Mucosa of gallbladder (tissue), 1 donor: ENCODE measurements at places on chromosomes 4 and X. TPM values are rescaled to one million over a fixed set of nuclear protein-coding genes. Genes with fewer than 3 reads are reported as not detected.

Gene SSX2B
- total RNA-seq = 0.26 TPM

Gene LRCH2
- 3.9 TPM for total RNA-seq

Gene SMIM10
- total RNA-seq = 4.1 TPM

Gene DCLK2
- 14.0 TPM for total RNA-seq

Gene GPR82
- total RNA-seq = 1.2 TPM

Gene SORBS2
- total RNA-seq = 184 TPM

Gene ADH7
- not detected for total RNA-seq

Gene CCDC160
- total RNA-seq = 2.3 TPM

Gene DIAPH2
- total RNA-seq = 17.6 TPM

- DNase-seq = no peak
These were observed 658.2 kb downstream of the STIM2 start for GRCh38 chr4:27518876-27519275.

DNA sequence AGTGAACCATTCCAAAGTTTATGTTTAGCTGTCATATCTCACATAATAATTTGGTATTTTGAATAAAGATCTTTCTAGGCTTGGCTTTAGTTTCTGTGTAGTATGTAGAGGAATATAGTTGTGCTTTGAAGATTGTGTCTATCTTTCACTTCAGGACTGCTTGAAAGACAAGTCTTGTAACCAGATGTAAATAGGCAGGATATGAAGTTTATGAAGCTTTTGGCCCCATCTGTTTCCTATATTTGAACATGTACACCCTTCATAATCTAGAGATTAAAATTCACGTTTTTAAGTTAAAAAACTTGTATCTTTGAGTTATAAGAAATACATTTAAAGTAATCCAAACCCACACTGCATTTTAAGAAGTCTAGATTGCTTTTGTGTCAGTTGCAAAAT is 11.7 kb upstream of the FREM3 start:
- no peak for DNase-seq

GRCh38 chr4:62118558-62118957 is 918.4 kb downstream of the ADGRL3 start:
- no peak for DNase-seq

GRCh38 chr4:71992571-71993312 is 39.1 kb upstream of the NPFFR2 start:
- no peak for DNase-seq

DNA sequence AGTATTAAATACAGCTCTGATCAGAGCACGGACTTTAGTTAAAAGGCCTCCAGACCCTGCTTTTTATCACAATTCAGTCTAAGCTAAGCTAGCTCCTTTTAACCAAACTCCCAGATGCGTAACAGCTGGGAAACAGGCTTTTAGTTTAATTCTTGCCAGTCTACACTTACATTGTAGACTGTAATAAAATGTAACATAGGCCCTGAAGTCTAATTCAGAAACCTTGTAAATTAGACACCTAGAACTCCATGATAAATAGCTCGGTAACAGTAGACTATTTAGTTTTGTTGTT is 20.1 kb downstream of the FBXO8 start:
- no peak for DNase-seq

DNA sequence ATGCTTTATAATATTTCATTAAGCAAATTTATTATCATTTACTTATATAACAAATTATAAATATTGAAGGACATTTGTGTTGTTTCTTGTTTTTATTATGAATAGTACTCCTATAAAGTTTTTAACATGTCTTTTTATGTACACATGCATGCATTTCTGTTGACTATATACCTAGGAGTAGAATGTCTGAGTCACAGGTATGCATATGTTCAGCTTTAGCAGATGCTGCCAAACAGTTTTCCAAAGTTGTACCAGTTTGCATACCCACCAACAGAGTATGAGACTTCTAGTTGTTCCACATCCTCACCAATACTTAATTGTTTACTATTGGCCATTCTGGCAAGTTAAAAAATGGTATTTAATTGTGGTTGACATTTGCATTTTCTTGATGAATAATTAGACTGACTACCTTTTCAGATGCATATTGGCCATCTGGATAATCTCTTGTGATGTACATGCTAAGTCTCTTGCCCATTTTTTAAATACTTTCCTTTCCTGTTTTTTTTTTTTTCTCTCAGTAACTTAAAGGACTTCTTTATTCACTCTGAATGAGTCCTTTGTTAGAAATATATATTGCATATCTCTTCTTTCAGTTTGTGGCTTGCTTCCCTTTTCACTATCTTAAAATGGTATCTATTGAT is 132.2 kb upstream of the TRIM2 start:
- DNase-seq = no peak
